KBM-7 (cell line): ENCODE measurements at places on chromosomes 2 and 18.

- DNase-seq = no peak
Measured at GRCh38 chr2:182506606-182507005, 79.8 kb upstream of the PDE1A start.

DNA sequence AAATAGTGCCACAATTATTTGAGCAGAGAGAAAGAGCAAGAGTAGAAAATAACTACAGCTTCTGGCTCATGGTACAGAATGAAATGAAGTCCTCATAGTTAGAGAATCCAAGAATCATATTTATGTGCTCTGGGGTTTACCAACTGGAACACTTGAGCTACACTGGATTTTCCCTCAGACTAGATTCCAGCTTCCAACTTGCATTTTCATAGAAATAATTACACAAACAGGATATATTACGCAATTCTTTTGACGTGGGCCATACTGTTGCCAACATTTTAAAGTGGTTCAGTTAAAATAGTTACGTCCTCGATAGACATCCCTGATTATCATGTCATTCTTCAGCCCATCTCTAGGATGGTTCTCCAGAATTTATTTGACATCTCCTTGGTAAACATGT is 129.2 kb downstream of the ETAA1 start:
- DNase-seq = no peak

DNA sequence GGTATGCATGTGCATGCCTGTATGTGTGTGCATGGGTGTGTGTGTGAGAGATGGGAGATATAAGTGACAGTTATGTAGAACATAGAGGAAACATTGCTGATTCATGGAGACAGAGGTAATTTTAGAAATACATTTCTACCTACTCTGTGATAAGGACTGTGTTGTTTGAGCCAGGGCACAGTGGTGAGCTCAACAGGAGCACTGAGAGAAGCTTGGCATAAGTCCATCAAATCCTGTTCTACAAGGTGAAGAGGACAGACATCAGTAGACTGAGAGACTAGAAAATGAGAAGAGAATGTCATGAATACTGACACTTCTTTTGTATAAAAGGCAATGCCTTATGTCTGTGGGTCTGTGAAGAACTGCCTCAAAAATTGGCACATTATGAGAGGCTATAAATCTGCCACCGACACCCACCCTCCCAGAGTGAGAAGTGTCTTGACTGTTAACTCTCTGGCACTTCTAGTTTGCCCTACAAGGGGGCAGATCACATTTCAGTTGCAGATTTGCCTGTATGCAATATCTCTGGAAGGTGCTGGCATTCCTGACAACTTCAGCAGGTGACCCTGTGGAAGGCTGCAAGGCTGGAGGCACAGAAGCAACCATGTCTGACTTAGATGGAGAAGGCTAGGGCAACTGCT is 962.3 kb upstream of the NRXN1 start:
- DNase-seq = no peak

- no peak for DNase-seq
Measured at GRCh38 chr2:27587025-27587424, 4.2 kb downstream of the ZNF512 start.

- DNase-seq = no peak
Measured at GRCh38 chr2:178915423-178916173, 108.4 kb upstream of the TTN start.

- no peak for DNase-seq
Measured at GRCh38 chr18:56191334-56191733, 447.1 kb downstream of the TXNL1 start.

- DNase-seq = no peak
Measured at GRCh38 chr2:28047681-28048080, 157.2 kb downstream of the BABAM2 start.

- no peak for DNase-seq
Measured at GRCh38 chr2:236657801-236658200, 88.2 kb downstream of the ACKR3 start.
